A172 (cell line): ENCODE measurements at places on chromosomes 12 and 14.

DNA sequence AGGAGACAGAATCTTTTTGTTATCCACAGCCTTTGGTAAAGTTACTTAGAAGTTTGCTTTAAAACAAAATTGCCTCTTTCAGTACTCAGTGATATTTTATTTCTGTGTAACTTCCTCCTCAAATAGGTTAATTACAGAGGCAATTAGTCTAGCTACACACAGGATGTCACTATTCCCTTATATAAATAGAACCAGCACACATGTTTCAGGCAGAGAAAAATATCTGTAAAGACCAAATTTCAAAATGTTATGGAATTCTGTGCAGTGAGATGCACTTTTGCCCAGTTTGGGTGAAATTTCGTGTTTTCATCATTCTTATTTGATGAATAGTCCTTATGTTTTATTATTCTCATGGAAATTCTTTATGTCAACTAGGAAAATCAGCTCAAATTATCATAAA is 410.6 kb upstream of the SOX5 start:
- no peak for DNase-seq

DNA sequence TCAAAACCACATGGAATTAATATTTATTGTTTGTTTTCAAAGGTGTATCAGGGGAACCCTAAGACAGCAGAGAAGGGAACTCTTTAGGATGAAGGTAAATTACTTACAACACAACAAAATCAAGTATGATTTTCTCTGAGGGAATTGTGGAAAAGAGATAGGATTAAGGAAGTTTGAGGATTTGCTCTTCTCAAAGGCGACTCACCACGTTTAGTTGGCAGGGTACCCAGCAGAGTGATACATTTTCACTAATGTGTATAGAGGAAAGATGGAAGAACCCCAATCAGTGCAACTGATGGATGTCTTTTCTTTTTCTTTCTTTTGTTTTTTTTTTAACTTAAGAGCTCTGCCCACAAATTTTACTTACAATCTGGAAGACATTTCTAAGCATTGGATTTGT is 499.2 kb downstream of the CCER1 start:
- no peak for DNase-seq

DNA sequence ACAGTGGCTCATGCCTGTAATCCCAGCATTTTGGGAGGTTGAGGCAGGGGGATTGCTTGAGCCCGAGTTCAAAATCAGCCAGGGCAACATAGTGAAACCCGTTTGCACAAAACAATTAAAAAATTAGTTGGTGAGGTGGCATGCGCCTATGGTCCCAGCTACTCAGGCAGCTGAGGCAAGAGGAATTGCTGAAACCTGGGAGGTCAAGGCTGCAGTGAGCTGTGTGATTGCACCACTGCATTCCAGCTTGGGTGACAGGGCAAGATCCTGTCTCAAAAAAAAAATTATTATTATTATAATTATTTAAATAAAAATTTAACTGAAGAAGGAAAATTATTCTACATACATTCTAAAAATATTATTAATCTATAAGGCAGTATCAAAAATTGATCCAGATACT is 164.1 kb downstream of the ITPR2 start:
- no peak for DNase-seq

- DNase-seq, result no peak
Measured at GRCh38 chr12:111870216-111870615, 28.2 kb downstream of the MAPKAPK5 start.

DNA sequence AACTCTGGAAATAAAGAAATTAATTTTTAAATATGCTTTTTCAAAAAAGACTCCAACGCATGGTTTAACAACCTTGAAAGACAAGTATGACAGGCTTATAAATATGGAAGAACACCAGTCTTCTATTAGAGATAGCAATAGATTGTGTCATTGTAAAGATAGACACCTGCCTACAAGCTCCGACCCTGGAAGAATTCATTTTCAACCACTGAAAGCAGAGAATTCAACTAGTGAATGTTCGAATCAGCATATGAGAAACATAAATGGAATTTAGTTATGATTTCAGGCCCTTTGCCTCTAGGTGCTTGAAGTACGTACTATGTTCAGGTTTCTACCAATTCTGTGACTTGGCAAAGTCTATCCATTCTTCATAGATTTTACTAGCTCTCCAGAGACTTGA is 244.5 kb downstream of the DPY19L2 start:
- no peak for DNase-seq
